Fibroblast of upper back skin (primary cell): ENCODE measurements at places on chromosomes 12 and 14.
A peak's percentile ranks its signal among the peaks of the same experiment; 100 is the strongest.

DNA sequence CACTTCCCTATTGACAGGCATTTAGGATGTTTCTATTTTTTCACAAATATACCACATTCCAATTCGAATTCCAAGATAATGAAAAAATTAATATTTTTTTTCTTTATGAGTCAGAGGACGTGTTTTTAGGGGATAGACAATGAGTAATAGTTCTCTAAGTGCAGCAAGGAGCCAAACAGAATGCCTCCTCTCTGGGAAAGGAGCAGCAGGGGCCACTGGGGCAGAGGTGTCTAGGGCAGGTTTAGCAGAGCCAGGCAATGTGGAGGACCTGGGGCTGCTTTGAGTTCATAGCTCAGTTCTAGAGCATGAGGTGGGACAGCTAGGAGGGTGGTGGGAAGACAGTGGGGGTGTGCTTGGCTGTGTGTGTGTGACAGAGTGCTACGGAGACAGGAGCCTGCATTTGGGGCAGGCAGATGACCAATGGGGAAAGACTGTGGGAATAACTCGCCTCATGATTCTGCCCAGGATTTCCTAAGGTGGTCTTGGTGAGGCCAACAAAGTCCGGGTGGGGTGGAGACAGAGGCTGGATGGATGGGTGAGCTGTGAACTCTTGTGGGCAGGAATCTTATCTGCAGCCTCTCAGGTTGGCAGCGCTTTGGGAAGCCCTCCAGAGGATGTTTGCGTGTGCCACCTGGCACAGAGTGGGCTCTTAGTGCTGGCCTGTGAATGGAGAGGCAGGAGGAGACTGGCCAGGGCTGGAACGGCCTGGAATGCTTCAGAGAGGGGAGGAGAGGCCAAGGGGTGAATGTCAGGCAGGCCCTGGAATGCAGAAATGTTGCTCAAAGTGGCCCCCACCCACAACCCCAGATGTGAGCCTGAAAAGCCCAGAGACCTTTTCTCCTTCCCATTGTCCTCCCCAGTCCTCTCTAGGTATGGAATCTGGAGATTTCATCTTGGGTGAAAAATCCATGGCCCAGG, 2.4 kb upstream of the KRT7 start:
- peak; percentile 89 for DNase-seq

GRCh38 chr12:42761601-42762350, 172.2 kb upstream of the PRICKLE1 start:
- DNase-seq: peak; percentile 91

GRCh38 chr14:75226755-75227544, 50.5 kb upstream of the TMED10 start:
- DNase-seq: no peak

GRCh38 chr12:132194056-132194455, 49.8 kb downstream of the NOC4L start:
- no peak for DNase-seq

GRCh38 chr12:66048835-66049537, 81.6 kb downstream of the LLPH start:
- DNase-seq: no peak

DNA sequence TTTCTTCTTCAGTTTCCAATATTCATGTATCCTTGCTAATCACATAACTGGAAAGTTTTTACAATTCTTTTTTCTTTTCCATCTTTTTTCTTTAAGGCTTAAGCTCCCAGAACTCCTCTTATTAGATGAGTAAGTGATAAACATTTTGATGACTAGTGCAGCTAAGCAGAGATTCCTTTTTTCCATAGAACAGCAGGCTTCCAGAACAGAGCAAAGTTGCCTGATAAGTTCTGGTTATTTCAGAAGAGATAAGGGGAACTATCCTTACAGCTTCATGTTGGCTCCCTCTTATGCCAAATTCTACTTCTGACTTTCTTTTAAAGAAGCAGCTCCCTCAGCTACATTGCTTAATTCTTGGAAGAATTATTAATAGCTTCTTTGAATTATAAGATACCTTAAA, 194.7 kb upstream of the FAR2 start:
- DNase-seq: no peak

GRCh38 chr14:24833385-24833784, 199.4 kb upstream of the GZMB start:
- DNase-seq: no peak

DNA sequence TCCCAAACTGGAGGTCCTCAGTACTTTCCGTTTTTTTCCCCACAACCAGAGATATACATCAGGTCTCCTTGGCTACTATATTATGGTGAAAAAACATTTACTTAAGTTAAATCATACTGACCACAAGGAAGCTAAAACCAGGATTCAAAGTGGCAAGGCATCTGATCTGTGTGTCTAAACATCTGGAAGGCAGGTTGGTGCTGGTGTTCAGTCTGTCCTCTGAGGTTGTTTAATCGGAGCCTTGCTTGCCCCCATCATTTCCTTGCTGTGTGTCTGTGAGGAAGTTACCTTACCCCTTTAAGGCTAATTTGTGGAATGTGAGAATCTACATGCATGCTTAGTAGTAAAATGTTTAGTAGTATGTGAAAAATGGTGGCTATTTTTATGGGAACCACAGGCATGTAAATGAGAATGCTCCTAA, 75.6 kb downstream of the GALNT4 start:
- peak; percentile 59 for DNase-seq

- DNase-seq: peak; percentile 14
Observed at GRCh38 chr12:84085046-84085445, 827.6 kb downstream of the SLC6A15 start.

- no peak for DNase-seq
Observed at GRCh38 chr12:62882696-62883095, 52.3 kb downstream of the PPM1H start.

DNA sequence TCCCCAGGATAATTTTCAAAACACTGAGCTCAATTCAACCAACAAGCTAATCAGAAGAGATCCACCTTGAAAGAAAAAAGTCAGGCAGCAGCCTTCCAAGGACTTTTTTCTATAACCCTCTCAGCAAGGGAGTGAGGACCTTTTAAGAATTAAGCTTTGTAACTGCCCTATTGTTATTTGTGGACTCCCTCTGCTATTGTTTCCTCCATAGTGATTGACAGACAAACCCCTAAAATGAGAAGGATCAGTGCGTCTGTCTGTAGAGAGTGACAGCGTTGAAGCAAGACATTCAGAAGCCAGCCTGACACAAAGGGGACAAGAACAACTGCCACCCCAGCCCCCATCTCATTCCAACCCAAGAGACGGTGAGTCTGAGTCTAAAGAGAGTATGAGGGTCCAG, 30.3 kb upstream of the BTG1 start:
- DNase-seq: no peak

DNA sequence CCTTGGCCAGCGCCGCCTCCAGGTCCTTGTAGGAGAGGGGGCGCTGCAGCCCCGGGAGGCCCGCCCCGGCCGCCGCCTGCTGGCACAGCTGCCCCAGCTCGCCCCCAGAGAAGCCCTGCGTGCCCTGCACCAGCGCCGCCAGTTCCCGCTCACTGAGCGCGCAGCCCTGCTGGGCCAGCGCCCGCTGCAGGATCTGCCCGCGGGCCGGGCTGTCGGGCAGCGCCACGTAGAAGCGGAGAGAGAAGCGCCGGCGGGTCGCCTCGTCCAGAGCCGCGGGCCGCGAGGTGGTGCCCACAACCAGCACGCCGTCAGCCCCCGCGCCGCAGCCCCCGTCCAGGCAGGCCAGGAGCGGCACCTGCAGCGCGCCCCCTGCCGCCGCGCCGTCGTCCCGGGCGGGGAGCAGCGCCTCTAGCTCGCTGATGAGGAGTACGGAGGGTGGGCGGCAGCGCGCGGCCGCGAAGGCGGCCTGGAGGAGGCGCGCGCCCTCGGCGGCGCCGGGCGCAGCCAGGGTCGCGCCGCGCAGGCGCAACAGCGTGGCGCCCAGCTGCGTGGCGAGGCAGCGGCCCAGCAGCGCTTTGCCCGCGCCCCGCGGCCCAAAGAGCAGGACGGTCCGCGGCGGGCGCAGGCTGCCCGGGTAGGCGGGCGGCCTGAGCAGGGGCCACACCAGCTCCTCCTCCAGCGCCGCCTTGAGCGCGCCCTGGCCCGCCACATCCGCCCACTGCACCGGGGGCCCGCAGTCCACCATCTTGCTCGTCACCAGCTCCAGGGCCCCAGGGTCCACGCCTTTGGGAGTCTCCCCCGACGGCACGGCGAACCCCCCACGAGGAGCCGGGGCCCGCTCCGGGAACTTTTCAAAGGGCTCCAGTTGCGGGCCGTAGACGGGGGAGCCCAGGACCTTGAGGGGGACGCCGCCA, 27.7 kb downstream of the FIGNL2 start:
- peak; percentile 70 for DNase-seq

- DNase-seq: no peak
Observed at GRCh38 chr12:48389409-48389808, 38.7 kb upstream of the ZNF641 start.

- no peak for DNase-seq
Observed at GRCh38 chr14:103247169-103247606, 86.8 kb upstream of the EIF5 start.

GRCh38 chr12:89864411-89864810, 155.8 kb upstream of the ATP2B1 start:
- DNase-seq: no peak

DNA sequence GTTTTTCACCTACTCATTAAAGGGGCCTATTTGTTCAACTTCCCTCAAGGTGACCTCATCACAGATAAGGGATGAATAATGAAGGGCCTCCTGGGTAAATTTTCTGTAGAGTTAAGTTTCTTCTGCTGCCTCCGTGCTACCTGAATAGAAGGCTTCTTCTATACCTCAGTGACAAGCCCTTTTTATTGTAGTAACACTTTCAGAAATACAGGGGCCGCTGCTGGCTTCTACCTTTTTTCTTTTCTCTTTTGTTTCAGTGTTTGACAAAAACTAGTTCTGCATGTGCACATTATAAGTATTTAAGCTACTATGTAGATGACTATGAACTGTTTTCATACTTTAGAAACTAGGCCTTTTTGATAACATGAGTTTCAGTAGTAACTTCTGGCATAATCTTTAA, 207.0 kb downstream of the NAV3 start:
- no peak for DNase-seq

DNA sequence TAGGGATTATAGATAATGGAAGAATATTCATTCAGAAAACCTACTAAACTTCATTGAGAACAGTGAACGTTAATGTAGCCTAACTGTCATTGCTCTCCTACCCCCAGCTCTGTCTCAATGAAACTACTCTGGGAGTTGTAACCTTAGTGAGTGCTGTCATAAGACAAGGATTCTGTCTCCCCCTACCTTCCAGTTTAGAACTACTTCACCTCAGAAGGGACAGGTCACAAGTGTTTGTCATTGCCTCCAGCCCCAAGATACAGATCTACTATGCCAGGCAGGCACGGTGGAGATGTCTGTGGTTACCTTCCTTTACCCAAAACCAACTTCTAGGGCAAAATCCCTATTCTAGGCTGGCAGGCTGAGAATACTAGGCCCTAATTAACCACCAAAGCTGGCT, 833.1 kb upstream of the SEL1L start:
- DNase-seq: no peak

DNA sequence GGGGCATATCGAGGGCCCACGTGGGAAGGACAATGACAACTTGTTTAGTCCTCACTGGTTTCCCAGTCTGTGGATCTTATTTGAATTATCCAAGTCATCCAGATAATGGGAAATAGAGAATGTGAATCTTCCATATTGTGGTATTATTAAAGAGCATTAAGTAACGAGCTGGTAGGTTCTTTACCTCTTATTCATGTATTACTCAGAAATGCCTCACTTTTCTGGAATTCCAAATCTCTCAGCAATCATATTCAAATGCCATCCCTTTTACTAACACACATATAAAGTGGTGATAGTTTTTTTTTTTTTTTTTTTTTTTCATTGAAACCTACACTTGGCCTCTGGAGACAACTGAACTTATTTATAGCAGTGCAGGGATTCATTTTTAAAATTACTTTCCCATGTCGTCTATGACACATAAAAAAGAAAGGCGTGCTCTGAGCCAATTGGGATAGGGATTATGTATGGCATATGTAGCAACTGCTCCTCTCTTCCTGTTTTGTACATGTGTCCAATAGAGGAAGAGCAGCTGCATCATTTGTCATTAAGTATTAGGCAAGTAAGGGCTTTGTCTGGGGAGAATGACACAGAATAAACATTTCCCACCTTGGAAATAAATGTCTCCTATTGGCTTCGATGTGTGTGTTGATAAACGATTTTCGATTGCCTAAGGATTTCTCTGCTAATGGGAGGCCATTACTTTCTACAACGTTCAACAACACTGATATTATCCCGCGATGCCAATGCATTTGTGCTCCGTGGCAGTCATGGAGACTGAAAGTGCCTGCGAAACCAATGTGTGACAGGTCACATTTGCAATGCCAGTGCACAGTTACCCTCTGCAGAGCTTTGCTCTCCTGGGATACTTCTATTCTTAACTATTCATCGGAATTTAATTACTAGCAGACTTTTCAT, 78.6 kb upstream of the IFNG-AS1 start:
- DNase-seq: peak; percentile 99

DNA sequence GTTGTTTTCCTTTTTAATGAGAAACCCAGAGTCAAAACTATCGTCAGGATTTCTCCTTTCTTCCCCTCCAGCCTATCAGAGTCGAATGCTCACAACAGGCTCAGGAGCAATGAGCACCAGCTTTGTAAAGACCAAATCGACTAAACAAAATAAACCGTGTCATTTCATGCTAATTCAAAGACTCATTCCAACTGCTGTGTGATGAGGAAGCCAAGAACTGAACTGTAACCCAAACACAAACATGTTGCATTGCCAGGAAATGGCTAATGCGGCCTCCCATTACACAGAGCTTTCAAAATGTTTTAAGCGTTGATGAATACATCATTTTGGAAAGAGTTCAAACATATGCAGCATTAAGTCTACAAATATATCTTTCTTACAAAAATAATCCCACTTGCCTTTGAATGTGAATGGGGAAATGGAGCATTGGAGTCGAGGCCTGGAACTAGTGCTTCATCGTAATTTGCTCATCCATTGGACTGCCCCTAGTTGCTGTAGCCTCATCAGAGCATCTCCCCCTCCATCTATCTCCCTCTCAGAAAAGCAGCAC, 349.5 kb downstream of the GXYLT1 start:
- peak; percentile 14 for DNase-seq

- peak; percentile 86 for DNase-seq
Observed at GRCh38 chr12:93894391-93895088, 217.4 kb downstream of the CRADD start.

- DNase-seq: peak; percentile 90
Observed at GRCh38 chr14:100030452-100031153, 34.6 kb upstream of the EVL start.

DNA sequence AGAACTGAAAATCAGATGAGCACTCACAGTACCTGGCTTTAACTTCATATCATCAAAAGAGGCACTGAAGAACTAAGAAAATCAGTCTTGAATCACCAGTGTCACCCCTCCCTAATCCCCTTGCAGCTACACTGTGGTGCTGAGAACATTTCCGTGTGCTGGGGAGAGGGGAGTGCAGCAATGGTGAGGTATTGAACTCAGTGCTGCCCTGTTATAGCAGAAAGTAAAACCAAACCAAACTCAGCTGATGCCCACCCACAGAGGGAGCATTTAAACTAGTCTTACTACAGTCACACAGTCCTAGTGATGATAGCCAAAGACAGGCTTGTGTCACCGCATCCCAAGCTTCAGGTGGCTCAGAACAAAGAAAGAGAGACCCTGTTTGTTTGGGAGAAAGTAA, 122.1 kb downstream of the CPNE8 start:
- no peak for DNase-seq

GRCh38 chr12:64911081-64911480, 86.6 kb downstream of the TBC1D30 start:
- no peak for DNase-seq
